ENCODE measurements at places on chromosomes 5 and 9. TPM values are rescaled to one million over a fixed set of nuclear protein-coding genes. Genes with fewer than 3 reads are reported as not detected.

Gene CHSY3
- not detected for total RNA-seq

Gene TUSC1
- 0.37 TPM for total RNA-seq

Gene ADAMTS2
- not detected for total RNA-seq

Gene GPX3
- not detected for total RNA-seq

Gene CDH18
- total RNA-seq = not detected

DNA sequence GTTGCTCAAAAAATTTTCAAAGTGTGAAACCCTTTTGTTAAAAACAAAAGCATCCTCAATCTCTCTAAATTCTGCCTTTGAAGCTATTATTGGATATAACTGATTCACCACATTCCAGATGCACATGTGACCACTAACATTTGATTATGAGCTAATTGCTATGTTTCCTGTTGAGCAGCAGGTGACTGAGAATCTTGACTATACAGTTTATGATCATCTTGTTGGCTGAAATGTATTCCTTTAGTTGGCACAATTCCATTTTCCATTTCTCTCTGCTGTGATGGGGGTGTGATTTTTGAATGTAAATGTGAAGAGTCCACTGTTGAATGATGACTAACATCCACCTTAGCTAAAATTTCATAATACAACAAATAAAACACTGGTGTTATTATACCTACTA, 10.7 kb downstream of the LYSMD3 start:
- peaks cover 8% of the 10 kb centered on the region for H3K36me3 ChIP-seq
- no peak overlapping the region for H3K27ac ChIP-seq
- no peaks in the 10 kb centered on the region for H3K27me3 ChIP-seq

DNA sequence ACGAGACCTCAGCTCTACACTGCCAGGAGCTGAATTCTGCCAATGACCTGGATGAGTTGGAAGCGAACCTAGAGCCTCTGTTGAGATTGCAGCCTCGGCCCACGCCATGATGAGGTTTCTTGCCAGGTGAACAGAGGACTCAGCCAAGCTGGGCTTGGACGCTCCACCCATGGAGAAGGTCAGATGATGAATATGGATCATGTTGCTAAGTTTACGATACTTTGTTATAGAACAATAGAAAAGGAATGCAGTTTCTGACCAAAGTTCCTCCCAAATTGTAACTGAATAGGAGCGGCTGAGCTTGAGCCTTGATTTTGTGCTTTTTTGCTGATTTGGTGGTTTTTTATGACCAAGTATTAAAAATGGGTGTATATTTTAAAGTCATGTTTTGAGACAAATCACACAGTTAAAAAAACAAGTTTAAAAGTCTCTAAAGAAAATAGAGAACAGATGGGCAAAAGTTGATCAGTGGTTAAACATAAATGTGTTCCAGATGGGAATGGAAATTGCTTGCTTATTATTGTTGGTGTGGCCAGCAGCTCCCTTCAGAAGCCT, 32.9 kb downstream of the ROPN1L start:
- no peaks in the 10 kb centered on the region for H3K36me3 ChIP-seq
- DNase-seq = no peak
- no peak overlapping the region for H3K27ac ChIP-seq
- no peaks in the 10 kb centered on the region for H3K4me1 ChIP-seq
- H3K4me3 ChIP-seq = no peak overlapping the region
- no peaks in the 10 kb centered on the region for H3K27me3 ChIP-seq

GRCh38 chr5:27769748-27770402, 731.5 kb upstream of the CDH9 start:
- no peak overlapping the region for H3K27ac ChIP-seq
- H3K36me3 ChIP-seq = no peaks in the 10 kb centered on the region
- H3K4me1 ChIP-seq = no peaks in the 10 kb centered on the region

- H3K27me3 ChIP-seq = no peaks in the 10 kb centered on the region
- no peak for DNase-seq
- H3K27ac ChIP-seq = no peak overlapping the region
- H3K4me1 ChIP-seq = no peaks in the 10 kb centered on the region
These were observed 69.8 kb downstream of the ESM1 start for GRCh38 chr5:54915466-54916027.

- H3K27ac ChIP-seq = no peak overlapping the region
- H3K4me3 ChIP-seq = no peak overlapping the region
- peaks cover 16% of the 10 kb centered on the region for H3K36me3 ChIP-seq
- H3K4me1 ChIP-seq = peaks cover 7% of the 10 kb centered on the region
- H3K27me3 ChIP-seq = no peaks in the 10 kb centered on the region
These were observed 4.2 kb upstream of the ANXA2R start for GRCh38 chr5:43044181-43044914.

- no peaks in the 10 kb centered on the region for H3K27me3 ChIP-seq
- no peaks in the 10 kb centered on the region for H3K4me1 ChIP-seq
- H3K4me3 ChIP-seq = no peak overlapping the region
- no peak overlapping the region for H3K27ac ChIP-seq
These were observed 19.7 kb upstream of the ASTN2 start for GRCh38 chr9:117434566-117434965.
